Esophagus squamous epithelium (tissue), 5 donors: ENCODE measurements at places on chromosomes 13 and 19.

GRCh38 chr19:38001158-38001781 is 94.3 kb downstream of the SIPA1L3 start:
- no peak for DNase-seq

GRCh38 chr13:112934078-112934477 is 34.9 kb upstream of the MCF2L start:
- DNase-seq = no peak

GRCh38 chr19:58093071-58093470 is 5.0 kb downstream of the ZSCAN18 start:
- DNase-seq = no peak

DNA sequence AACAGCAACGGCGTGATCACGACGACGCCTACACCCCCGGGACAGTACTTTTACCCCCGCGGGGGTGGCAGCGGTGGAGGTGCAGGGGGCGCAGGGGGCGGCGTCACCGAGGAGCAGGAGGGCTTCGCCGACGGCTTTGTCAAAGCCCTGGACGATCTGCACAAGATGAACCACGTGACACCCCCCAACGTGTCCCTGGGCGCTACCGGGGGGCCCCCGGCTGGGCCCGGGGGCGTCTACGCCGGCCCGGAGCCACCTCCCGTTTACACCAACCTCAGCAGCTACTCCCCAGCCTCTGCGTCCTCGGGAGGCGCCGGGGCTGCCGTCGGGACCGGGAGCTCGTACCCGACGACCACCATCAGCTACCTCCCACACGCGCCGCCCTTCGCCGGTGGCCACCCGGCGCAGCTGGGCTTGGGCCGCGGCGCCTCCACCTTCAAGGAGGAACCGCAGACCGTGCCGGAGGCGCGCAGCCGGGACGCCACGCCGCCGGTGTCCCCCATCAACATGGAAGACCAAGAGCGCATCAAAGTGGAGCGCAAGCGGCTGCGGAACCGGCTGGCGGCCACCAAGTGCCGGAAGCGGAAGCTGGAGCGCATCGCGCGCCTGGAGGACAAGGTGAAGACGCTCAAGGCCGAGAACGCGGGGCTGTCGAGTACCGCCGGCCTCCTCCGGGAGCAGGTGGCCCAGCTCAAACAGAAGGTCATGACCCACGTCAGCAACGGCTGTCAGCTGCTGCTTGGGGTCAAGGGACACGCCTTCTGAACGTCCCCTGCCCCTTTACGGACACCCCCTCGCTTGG is 966 bp downstream of the JUNB start:
- no peak for DNase-seq

DNA sequence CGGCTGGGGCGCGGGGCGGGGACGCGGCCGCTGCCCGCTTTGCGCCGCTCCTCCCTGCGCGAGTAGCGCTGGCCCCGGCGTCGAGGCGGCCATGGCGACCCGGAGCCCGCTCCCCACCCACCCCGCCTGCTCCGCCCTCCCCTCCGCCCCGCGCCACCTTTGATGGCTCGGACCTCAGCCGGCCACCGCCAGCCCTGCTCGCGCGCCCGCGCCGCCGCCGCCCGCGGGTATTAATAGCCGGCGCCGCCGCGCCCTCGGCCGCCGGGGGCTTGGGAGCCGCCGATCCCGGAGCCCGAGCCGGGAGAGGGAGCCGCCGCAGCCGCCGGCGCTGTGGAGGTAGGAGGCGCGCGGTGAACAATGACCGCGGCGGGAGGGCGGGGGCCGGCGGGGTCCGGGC is 261 bp downstream of the FARP1 start:
- DNase-seq = no peak

GRCh38 chr13:111661776-111662175 is 341.3 kb downstream of the TEX29 start:
- DNase-seq = no peak

DNA sequence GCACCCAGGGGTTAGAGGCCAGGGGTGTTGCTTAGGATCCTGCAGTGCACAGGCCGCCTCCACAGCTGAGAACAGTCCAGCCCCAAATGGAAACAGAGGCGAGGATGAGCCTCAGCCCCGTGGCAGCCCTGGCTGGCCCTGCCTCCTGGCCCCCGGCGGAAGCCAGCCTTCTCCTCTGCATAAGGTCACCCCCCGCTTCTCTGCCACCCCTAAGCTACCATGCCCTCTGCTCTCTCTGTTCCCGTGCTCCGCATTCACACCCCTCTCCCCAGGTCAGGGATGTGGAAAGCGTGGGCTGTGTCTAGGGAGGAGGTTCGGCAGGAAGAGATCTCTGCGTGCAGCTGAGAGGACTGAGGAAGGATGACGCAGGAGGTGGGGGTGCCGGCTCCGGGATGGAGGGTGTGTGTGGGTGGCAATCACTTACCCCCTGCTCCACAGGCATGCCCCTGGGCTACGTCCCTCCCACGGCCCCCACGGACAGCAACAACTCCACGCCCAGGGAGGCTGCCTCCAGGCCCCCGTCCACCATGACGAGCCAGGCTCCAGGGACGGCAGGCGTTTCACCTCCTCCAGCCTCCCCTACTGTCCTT is 6.0 kb downstream of the SSC5D start:
- DNase-seq = no peak

DNA sequence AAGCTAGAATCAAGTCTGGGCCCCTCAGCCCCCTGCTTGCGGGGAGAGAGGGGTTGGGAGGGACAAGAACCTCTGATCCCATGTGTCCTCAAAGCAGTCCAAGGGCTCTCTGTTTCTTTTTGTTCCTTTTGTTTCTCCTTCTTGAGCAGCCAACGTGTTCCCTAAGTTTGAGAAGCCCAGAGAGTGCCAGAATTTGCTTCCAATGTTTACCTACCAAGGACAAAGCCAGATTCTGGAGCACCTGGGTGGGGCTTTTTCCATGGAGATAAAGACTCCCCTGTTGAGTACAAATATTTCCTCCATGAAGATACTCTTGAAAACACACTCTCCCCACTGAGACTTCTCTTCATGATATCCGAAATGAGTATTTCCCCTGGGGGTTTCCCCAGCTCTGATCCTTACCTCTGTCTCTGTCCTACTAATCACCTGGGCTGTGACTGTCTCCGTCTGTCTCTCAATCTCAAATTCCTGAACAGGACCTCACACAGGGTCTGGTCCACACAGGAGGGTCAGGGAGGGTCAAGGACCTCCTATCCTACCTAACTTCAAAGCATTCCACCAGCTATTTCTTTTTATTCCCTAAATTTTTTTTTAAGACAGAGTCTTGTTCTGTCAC is 27.4 kb downstream of the CD177 start:
- no peak for DNase-seq

GRCh38 chr13:86856991-86857390 is 814.2 kb upstream of the SLITRK5 start:
- no peak for DNase-seq

- no peak for DNase-seq
Observed at GRCh38 chr19:31681121-31681520, 331.9 kb upstream of the TSHZ3 start.

DNA sequence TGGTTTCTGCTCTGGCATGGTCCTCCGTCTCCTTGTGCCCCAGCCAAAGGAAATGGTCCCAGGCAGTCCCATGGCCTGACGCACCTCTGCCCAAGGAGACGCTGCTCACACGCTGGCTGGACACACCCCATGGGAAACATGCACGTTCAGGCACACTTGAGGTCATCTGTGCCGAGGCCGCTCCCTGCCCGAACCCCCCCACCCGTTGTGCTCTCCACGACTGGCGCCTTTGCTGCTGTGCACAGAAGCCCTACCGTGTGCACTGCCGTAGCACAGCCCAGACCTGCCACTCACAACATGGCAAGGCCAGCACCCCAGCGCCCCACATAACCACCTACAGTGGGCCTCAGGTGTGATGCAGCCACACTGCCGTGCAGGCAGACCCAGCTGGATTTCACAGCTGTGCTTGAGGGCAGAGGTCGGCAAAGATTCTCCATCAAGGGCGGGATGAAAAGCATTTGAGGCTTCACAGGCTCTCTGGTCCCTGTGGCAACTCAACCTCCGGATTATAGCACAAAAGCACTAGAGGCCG is 65.7 kb downstream of the SPACA7 start:
- DNase-seq = no peak

DNA sequence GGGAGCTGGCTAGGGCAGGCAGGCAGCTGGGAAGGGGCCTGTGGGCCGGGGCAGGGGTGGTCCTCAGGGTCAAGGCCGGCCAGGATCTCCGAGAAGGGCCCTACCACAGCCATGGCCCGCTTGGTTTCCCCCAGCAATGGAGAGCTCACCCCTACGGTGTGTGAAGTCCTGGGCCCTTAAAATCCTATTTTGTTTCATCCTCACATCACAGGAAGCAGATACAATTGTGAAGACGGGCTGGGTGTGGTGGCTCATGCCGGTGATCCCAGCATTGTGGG is 8.7 kb downstream of the RNU6-9 start:
- DNase-seq = no peak

GRCh38 chr13:22110368-22110767 is 439.5 kb downstream of the FGF9 start:
- DNase-seq = no peak

DNA sequence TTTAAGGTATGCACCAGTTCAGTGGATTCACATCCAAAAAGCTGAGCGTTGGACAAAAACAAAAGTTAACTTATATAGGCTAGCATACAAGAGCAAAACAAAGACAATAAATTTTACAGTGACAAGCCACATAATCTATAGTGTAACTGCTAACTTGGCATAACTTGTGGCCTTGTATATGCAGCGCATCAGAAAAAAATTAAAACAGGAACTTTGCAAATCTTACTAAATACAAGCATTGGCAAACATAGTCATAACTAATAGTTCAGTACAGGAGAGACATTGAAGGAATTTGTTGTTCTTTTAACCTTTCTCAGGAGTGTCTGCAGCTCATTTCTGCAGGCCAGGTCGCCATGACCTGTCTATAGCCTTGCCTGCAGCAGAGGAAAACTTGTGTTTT is 54.6 kb downstream of the OR10H4 start:
- no peak for DNase-seq

- DNase-seq = no peak
Observed at GRCh38 chr19:16883522-16883921, 5.3 kb upstream of the F2RL3 start.

GRCh38 chr19:58317476-58318072 is 9.2 kb upstream of the ZSCAN22 start:
- no peak for DNase-seq

DNA sequence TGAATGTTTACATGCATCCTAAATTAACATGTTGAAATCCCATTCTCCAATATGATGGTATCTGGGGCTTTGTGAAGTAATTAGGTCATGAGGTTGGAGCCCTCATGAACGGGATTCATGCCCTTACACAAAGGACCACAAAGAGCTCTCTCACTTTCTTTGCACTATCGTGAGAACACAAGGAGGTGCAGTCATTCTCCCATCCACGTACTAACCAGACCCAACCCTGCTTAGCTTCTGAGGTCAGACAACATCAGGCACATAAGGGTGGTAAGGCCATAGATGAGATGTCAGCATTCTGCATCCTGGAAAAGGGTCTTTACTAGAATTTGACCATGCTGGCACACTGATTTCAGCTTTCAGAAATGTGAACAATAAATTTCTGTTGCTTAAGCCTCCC is 1211.9 kb upstream of the MIR17HG start:
- DNase-seq = no peak

DNA sequence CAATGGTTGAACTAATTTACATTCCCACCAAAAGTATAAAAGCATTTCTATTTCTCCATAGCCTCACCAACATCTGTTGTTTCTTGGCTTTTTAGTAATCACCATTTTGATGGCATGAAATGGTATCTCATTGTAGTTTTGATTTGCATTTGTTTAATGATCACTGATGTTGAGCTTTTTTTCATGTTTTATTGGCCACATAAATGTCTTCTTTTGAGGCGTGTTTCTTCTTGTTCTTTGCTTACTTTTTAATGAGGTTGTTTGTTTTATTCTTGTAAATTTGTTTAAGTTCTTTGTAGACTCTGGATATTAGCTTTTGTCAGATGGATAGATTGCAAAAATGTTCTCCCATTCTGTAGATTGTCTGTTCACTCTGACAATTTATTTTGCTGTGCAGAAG is 28.2 kb downstream of the ZNF714 start:
- no peak for DNase-seq

- DNase-seq = no peak
Observed at GRCh38 chr19:1830568-1830967, 17.7 kb downstream of the REXO1 start.

DNA sequence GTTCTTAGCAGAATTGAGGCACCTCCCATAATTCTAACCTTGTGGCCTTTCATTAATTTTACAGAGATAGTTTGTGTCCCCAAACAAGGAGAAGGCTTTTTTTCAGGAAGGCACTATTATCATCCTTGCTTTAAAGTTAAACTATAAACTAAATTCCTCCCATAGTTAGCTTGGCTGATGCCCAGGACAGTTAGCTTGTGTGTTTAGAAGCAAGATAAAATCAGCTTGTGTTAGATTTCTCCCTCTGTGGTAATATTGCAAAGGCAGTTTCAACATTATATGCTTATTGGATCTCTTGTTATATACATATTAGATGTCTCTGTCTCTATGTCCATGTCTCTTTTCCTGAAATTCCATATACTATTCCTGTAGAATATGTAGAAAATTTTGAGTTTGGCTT is 342.7 kb downstream of the TBC1D4 start:
- DNase-seq = no peak

GRCh38 chr13:112067116-112067741 is at the start of gene SOX1:
SOX1 (plus strand) TSS chr13:112067149; CDS start chr13:112067659, 510 bp downstream.
- no peak for DNase-seq

DNA sequence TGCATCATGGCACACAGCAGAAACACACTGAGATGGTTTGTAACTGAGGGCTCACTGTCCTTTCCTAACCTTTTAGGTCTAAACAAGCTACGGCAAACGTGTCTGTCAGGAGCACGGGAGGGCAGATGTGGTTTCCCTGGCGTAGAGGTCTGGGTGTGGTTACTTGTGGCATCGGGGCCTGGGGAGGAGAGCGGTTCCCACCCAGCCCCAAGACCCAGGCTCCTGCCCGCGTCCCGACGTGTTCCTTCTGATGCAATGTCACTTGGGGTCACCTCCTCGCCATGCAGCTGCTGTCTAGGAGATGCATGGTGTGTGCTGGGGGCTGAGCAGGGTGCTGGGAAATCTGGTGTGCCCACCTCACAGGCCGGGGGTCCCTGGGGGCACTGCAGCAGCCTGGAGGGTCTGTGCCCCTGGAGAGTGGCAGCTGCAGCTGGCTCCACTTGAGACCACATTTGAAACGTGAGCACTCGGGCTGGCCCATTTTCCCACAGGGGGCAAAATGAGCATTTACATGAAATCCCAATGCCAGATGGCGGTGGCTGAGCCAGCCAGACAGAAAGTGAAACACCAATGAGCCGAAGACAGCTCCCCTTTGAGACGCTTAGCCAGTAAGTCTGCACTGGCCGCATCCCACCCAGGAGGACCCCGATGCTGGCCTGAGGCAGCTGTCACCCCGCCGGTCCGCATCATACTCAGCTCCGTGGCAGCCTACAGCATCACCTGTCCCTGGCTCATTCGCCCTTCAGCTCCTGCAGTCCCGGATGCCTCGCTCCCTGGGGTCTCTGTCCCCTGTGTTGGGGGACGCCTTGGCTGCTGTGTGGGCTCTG is 22.3 kb upstream of the MYDGF start:
- DNase-seq = no peak

- DNase-seq = no peak
Observed at GRCh38 chr13:39985071-39985470, 329.6 kb downstream of the COG6 start.
